Activated naive CD4-positive, alpha-beta T cell treated with anti-CD3 and anti-CD28 coated beads, Interleukin-2, amount 50 U/mL, for 16 hours (primary cell): ENCODE measurements at places on chromosomes 16 and 17.
A peak's percentile ranks its signal among the peaks of the same experiment; 100 is the strongest.

GRCh38 chr16:74700116-74700437, 585 bp downstream of the MLKL start:
- DNase-seq, result peak; percentile 24

DNA sequence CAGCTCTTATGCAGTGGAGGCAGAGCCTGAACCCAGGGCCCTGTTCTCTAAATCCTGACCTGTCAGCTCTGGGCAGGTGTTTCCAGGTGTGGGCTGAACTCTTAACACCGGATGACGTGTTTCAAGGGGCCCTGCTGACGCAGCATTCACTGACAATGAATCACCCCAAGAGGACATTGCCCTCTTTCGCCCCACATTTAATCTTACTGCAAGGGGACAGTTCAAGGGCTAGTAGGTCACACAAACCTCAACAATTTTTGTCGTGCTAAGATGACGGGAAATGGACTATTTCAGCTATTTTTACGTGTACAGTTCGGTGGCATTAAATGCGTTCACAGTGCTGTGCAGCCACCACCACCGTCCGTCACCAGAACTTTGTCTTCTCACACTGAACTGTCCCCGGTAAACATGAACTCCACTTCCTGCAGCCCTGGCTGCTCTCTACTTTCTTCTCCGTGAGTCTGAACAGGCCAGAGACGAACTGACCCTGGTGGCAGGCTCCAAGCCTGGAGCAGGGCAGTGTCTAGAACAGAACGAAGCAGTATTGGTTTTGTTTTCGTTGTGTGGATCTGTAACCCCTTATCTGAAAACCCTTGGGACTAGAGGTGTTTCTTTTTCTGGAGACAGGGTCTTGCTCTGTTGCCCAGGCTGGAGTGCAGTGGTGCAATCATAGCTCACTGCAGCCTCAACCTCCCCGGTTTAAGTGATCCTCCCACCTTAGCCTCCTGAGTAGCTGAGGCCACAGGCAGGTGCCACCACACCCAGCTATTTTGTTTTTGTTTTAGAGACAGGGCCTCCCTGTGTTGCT, 88.4 kb upstream of the CIBAR2 start:
- no peak for DNase-seq

DNA sequence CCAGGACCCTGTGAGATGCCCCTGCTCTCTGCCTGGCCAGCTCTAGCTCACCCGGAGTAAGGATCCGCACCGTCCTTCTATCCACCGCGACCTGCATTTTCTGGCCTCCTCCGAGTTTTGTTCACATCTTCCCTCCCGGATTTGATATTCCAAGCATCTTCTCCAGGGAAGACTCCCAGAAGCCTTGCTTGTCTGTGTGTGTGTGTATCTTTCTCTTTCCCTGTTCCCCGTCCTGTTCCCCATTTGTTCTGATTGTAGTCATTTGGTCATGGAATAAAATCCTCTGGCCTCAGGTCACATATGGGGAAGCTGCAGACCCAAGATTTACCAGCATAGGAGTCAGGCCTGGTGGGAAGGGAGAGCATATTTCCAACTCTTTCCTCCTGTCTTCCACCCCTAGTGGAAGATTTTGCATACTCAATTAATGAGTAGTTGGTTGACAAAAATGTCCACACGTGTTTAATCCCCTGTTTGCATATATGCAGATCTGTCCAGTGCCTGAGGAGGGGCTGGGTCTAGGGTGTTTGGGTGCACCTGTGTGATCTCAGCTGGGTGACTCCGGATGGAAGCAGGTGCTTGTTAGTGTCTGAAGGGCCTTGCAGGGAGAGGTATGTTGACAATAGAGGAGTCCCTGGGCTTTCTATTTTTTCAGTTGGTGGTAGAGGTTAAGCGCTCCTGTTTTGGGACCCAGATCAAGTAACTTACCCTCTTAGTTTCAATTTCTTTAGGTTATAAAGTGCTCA, 1.9 kb downstream of the PRAC1 start:
- DNase-seq, result no peak

DNA sequence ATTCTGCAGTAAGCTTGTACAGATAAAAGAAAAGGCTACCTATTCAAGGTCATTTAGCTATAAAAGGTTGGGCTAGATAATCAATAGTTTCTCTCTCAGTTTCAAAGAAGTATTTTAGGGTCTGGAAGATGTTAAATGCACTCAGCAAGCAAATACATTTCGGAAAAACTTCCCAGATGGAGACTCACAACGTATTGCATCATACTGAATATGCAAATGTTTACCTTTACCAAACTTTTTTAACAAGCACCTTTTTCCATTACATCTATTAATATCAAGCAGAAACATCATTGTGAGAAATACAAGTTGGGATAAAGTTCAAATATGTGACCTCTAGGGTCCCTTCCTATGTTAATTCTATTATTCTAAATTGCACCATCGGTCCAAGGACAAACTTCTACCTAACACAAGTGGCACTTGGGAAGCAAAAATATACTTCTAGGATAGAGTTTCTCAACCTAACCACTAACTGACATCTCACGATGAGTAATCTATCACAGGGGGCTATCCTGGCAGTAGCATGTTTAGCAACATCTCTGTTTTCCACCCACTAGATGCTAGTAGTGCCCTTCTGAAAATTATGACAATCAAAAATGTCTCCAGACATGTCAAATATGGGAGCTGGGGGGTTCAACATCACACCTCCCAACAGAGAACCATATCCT, 14.5 kb downstream of the KANSL1 start:
- no peak for DNase-seq

DNA sequence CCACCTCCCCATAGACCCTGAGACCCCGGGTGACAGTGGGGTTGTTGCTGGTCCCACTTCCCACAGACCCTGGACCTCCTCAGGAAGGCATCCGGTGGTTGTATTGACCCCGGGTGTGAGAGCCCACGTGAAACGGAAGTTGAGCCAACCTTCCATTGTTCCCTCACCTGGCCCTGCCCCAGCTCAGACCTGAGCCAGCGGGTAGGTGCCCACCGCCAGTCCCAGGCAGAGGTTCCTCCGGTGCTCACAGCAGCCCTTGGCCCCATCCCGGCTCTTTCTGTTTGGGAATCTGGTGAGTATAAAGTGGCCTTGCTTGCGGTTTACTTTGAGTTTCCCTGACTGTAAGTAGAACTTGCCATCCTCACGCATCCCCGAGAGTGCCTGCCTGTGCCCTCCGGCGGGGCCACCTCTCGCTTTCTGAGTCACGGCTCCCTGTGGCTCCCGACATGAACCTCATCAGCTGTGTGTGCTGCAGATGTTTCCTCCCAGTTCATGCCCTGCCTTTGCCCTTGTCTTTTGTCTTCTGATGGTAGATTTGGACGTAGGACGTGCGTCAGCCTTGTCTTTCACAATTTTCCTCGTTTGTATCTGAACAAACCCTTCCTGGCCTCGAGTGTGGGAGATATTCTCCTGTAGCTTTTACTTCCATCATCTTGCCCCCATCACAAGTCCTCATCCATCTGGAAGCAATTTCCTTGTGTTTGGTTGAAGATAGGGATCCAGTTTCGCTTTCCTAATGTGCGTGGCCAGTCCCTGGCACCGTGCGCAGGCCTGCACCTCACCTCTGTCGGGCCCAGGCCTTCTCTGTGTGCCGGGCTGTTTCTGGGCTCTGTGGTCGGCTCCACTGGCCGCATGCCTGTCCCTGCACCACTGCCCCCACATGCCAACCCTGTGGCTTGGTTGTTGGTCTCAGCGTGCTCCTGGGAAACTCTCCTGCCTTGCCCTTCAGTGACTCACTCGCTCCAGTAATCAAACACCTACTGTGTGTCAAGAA, 76.0 kb downstream of the METRNL start:
- DNase-seq, result no peak

DNA sequence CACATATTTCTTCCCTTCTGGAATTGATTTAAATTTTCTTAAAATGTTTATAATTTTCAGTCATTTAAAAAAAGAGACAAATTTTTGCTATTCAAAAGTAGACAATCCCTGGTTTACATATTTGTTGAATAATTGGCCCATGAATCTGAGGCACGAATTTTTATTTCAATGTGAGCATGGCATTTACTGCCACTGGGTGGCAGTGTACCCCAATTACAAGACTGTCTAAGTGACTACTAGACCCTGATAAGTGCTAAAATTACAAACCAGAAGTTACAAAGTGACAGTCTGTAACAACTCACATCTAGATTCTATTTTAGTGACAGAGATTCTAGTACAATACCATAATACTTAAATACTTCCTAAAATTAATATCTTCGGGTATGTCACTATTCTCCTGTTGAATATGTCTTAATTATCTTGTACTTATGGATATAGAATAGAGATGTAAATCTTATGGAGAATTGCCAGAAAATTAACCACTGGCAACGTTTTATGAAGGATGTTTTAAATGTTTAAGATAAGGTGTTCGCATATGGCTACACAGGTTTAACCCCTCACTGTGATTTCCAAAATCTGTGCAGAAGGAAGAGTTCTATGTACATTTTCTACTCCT, 235.8 kb downstream of the MAP2K4 start:
- DNase-seq, result no peak

DNA sequence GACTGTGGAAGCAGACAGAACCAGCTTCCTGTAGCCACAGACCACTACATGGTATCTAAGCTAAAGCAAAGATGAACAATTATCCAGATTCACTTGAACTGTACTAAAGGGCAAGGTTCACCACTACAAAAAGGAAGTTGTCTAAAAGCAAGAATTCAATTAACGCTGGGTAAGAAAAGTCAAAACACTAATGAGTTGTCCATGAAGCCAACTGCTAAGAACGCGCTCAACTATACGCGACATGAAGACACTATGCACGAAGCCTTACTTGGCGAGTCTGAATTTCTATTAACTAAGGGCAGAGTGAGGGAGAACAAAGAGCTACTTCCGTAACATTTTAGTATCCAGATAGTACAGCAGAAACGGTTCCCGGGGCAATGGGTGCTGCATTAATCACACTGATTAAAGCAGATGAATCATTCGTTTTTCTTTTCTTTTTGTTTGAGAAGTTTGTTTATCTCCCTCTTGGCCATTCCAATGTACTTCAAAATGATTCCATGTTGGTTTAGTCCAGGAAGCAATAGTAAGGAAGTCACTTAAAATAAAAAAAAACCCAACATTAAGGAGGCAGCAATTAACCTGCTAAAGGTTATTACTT, 2.8 kb upstream of the RPS15A start:
- DNase-seq, result no peak

DNA sequence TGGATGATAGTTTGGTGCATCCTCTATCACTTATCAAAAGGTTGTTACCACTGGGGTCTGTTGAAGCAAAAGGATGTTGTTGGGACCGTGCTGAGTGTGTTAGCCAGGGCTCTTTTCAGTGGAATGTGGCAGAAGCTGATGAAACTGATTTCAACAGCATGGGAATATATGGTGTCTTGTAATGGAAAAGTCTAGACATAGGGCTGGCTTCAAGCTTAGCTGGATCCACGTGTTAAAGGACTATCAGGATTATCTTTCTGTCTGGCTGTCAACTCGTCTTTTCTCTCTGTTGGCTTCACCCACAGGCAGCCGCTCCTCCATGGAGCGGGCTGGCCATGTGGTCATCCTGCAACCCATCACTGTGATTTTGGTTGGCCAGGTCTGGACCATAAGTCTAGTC, 8.7 kb downstream of the SNX29 start:
- DNase-seq, result no peak

DNA sequence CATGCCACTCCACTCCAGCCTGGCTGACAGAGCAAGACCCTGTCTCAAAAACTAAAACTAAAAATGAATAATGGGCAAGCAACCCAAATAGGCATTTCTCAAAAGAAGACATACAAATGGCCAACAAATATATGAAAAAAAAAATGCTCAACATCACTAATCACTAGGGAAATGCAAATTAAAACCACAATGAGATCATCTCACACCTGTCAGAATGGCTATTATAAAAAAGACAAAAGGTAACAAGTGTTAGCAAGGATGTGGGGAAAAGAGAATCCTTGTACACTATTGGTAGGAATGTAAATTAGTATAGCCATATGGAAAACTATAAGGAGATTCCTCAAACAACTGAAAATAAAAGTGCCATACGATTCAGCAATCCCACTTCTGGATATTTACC, 7.1 kb upstream of the ERCC4 start:
- DNase-seq, result no peak

DNA sequence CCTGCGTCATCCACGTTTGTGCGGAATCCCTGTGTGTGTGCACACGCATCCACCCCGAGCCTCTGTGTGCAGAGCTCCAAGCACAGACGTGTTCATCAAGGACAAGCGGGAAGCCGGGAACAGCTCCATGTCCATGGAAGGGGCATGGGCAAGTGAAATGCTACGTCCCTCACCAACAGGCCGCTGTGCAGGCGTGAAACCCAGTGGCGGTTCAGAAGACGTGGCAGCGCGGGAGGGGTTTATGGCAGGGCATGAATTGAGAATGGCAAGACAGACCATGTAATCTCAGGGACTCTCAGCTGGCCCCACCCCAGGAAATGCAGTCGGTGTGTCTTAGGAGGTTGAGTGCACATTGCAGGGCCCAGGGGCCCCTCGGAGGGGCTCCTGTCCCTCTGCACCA, 52.7 kb downstream of the TBC1D16 start:
- no peak for DNase-seq

DNA sequence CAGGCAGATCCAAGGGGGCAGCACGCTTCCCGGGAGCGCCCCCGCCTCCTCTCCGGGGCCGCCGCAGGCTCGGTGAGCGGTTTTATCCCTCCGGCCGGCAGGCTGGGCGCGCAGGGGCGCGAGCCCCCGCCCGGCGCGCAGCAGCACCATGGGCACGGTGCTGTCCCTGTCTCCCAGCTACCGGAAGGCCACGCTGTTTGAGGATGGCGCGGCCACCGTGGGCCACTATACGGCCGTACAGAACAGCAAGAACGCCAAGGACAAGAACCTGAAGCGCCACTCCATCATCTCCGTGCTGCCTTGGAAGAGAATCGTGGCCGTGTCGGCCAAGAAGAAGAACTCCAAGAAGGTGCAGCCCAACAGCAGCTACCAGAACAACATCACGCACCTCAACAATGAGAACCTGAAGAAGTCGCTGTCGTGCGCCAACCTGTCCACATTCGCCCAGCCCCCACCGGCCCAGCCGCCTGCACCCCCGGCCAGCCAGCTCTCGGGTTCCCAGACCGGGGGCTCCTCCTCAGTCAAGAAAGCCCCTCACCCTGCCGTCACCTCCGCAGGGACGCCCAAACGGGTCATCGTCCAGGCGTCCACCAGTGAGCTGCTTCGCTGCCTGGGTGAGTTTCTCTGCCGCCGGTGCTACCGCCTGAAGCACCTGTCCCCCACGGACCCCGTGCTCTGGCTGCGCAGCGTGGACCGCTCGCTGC, 832 bp downstream of the CDK5R1 start:
- peak; percentile 39 for DNase-seq

GRCh38 chr17:66647391-66647983, 187.4 kb upstream of the CACNG5 start:
- no peak for DNase-seq

GRCh38 chr17:1034652-1035210, 37.8 kb downstream of the TIMM22 start:
- no peak for DNase-seq
